ENCODE measurements at places on chromosomes 7 and 10.

GRCh38 chr7:26653430-26654399 is 210.7 kb downstream of the SKAP2 start:
- DNase-seq: no peak

GRCh38 chr10:115674496-115674895 is 581.3 kb downstream of the ATRNL1 start:
- DNase-seq: no peak

DNA sequence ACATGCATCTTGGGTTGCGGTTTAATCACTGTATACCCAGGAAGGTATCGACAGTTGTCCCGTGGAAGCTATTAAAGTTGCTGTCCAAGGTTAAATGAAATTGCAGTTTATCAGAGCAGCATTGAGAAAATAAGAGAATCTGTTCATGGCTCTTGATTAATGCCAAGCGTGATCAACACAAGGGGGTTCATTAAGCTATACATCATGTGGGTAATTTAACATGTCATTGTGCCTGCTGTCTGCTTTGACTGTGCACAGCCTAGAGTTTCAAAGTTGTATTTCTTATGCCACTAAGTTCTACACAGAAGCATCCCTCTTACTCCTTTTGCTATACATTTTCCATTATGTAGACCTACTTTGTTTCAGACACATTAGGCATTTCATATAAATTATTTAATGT is 74.8 kb upstream of the SP8 start:
- DNase-seq: no peak

- DNase-seq: no peak
Measured at GRCh38 chr10:56318816-56319215, 42.2 kb downstream of the ZWINT start.

DNA sequence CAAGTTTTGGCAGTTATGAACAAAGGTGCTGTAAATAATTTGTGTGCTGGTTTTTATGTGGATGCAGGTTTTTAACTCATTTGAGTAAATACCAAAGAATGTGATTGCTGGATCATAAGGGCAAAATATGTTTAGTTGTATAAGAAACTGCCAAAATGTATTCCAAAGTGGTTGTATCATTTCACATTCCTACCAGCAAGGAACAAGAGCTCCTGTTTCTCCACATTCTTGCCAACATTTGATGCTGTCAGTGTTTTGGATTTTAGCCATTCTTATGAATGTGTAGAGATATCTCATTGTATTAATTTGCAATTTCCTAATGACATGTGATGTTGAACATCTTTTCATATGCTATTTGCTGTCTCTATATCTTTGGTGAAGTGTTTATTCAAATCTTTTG is 207.3 kb upstream of the LRGUK start:
- no peak for DNase-seq

DNA sequence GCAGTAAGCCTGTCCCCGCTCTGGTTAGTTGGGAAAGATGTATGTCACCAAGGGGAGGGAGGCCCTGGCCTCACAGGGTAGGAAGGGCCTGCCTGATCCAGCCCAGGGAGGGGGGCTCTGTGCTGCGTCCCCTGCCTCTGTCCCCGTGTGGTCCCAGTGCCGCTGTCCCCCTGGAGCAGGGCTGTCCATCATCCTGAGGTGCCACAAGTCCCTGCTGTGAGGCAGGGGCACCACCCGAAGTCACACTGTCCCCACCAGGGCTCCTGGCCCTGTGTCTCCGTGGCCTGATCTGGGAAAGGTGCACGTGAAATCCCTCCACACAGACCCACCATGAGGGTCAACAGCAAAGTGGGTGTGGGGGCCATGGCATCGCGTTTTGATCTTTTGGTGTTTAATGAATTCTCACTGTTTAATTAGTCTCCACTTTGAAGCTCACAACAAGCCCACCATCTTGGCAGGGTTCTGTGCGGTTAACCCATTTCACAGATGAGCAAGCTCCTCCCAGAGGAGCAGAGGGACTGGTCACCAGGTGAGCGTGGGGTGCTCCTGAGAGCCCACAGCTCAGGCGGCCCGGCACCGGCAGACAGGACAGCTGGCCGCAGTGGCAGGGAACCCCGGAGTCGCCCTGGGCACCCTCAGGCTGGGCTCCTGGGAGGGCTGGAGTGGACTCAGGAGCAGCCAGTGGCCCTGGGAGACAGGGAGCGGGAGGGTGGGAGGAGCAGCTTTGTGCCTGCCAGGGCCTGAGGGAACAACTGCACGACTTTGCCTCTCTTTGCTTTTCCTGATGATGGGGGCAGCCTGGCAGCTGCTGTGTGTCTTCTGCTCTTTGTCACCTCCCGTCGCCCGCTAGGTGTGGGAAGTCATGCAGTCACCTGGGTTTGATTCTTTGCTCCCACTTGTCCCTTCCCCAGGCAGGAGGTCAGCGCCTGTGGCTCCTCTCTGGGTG is 12.0 kb upstream of the CRYGN start:
- no peak for DNase-seq

DNA sequence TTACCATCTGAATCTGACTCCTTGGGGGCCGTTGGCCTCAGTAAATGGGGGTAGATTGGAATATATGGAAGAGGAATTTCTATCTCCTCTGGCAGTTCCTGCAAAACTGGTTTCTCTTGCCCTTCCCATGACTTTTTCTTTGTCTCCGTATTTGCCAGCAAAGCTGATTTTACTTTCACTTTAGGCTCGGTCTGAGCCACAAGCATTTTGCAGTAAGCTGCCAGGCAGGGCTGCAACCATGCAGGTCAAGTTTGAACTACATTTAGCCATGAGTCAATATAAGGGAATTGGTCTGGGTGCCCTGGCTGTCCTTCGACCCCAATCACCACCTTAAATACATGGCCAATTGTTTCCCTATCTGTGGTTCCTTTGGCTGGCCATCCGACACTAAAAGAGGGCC is 104.3 kb downstream of the TRIM24 start:
- no peak for DNase-seq

GRCh38 chr7:73768641-73769480 is 1.2 kb downstream of the CLDN3 start:
- no peak for DNase-seq

- DNase-seq: no peak
Measured at GRCh38 chr10:101308051-101308450, 45.9 kb upstream of the BTRC start.

GRCh38 chr10:68625316-68625921 is 65.3 kb downstream of the TET1 start:
- no peak for DNase-seq

DNA sequence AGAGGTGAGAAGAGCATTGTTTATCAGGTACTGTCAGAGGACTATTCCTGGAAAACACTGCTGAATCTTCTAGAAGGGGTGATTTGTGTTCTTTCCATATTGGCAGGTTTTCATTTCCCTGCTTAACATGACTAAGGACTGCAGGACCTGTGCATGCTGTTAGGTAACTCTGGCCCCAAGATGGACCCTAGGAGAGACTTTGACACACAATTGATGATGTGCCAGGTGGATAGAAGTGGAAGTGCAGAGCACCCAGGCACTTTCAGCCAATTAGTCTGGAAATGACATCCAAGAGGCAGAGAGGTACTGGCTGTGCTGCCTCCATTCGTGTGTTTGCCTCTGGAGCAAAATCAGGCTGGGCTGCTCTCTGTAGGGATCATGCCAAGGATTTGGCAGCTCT is 496.3 kb upstream of the GALNT17 start:
- no peak for DNase-seq

- DNase-seq: peak; percentile 55
Measured at GRCh38 chr10:125102246-125102645, 58.1 kb downstream of the CTBP2 start.

- DNase-seq: no peak
Measured at GRCh38 chr10:19966751-19967150, 150.5 kb downstream of the PLXDC2 start.

GRCh38 chr10:71361581-71361980 is 35.1 kb upstream of the CDH23 start:
- DNase-seq: no peak

DNA sequence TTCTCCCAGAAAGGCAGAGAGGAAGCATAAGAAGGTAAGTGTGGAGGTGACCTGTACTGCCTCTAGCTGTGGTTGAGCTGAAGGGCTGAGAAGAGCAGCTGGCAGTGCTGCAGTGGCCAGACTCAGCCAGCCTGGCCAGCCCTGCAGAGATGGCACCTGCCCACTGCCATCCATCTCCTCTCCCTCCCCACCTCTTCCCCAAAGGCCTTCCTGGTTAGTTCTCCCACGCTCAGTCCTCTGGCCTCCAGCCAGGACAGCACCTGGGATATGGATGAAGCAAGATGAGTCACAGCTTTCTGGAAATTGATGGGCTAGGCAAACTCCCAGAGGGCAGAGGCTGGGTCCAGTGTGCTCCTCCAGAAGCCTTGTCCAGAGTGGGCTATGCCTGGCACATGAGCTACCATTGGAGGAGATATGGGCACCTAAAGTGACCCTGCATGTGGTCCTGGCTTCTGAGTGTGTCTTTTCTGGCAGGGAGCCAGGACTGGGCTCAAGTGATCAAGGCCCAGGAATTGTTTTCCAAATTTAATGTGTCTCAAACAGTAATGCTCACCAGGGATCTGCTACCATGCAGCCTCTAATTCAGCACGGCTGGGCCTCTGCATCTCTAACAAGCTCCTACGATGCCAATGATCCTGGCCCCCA is 81.0 kb upstream of the CACUL1 start:
- DNase-seq: no peak

DNA sequence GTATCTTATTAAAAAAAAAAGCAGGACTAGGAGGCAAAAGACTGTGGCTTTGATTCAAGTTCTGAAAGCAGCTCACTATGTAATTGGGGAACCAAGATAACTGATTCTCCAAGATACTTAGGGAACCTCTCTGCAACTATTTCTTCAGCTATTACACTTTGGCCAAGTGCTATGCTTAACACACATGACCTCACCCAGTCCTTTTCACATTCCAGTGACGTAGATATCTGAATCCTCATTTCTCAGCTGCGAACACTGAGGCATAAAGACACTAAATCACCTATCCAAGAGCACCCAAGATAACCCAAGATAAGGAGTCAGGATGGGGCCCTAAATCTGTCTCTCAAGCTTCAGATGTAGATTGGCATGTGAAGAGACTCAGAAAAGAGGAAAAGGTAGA is 133.6 kb downstream of the GLI3 start:
- no peak for DNase-seq

DNA sequence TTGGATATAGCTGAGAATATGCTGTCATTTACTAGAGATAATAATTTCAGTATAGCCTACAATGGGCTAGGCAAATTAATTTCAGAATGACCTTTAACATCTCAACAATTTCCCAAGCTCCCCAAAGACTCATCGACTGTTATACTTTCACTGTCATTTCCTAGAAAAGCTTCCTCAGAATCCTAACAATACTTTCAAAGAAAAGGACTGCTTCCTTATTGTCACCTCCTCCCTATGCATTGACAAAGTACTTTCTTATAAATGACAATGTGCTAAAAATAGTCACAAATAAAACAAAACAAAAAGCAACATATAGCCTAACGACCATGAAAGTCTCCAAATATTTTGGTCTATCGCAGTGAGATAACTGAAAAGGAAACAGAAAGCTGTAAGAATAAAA is 272.6 kb downstream of the ELMO1 start:
- DNase-seq: no peak
